ENCODE measurements at places on chromosomes 12 and 14.

GRCh38 chr12:132021965-132022364, 72.2 kb downstream of the EP400 start:
- no peak for DNase-seq

GRCh38 chr12:75995691-75996090, 35.9 kb downstream of the PHLDA1 start:
- no peak for DNase-seq

DNA sequence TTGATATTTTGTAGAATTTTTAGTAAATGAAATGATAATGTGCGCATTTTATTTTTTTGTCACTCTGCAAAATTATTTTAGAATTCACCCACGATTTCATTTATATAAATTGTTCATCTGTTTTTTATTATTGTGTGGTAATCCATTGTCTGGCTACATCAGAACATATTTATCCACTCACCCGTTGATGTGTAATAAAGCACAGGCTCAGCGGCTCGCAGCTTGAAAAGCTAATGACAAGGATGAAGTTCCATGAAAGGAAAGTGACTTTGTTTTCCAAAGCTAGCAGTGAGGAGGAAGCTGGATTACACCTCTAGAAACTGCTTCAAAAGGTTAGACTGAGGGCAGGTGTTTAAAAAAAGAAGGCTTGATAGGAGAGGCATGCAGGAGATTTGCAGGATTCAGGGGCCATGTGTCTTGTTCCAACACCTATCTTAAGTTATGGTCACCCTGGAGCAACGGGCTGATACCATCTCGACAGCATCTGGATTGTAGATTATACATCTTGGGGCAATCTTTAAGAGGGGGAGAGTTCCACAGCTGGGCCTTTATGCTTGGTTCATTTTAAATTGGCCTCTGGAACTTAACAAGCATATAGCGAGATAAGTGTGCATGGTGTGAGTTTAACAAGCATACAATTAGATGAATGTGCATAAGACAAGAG, 194.1 kb downstream of the TMTC3 start:
- no peak for DNase-seq

- DNase-seq: no peak
Observed at GRCh38 chr12:27564612-27565213, 40.7 kb downstream of the PPFIBP1 start.

GRCh38 chr14:70724110-70724509, 82.4 kb downstream of the TTC9 start:
- DNase-seq: no peak

- no peak for DNase-seq
Observed at GRCh38 chr12:64560396-64561301, 49.6 kb upstream of the RASSF3 start.

GRCh38 chr14:61430066-61430757, 108.8 kb downstream of the PRKCH start:
- DNase-seq: no peak

GRCh38 chr14:99803803-99804202, 10.6 kb downstream of the EML1 start:
- DNase-seq: no peak

DNA sequence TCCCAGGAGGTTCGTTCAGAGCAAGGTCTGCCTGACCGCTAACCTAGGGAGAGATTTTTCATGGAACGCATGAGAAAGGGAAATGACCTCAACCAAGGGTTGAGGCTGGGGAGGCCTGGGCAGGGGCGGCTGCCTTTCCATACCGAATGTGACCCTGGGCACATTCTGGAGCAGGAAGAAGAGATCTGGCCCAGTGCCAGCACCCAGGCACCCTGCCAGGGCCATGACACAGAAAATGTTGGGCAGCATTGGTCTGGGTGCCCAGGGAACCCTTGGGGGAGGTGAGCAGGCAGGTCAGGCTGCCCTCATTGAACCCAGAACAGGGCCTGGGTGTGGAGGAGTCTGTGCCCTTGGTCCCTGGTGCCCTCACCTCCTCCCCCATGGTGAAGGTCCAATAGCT, 106.8 kb downstream of the CALM1 start:
- DNase-seq: no peak

DNA sequence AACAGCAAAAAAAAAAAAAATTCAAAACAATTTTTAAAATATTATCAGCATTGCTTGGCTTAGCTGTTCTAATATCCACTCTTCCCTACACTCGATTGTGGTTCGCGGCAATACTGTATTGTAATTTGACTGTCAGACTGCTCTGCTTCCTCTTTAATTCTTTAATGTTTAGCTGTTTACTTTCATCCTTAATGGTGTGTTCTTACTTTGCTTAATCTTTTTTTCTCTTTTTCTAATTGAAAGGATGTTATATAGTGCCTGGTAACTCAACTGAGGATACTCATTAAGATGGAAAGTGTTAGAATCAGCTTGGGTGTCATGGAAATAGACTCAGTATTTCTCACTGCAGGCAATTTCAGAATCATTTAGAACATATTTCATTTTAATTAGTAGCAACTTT, 2.0 kb downstream of the ANO4 start:
- DNase-seq: no peak
